D721Med (cell line): ENCODE measurements at places on chromosomes 5 and 9.

DNA sequence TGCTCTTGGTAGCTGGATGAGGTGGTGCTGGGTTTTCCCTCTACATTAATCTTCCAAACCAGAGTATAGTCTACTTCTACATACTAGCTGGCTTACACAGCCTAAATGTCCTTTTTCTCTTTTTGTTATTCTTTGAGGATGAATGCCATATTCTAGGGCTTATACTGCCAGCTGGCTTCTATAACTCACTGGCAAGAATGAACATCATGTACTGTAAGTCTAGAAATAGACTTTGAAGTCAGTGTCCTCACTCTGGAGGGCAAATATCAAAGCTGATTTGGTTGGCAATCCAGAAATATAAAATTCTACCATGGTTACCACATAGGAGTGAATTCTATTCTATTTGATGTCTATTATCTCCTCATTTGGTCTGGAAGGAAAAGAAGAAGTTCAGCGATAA lies 251.7 kb upstream of the TYRP1 start:
- no peak for DNase-seq

DNA sequence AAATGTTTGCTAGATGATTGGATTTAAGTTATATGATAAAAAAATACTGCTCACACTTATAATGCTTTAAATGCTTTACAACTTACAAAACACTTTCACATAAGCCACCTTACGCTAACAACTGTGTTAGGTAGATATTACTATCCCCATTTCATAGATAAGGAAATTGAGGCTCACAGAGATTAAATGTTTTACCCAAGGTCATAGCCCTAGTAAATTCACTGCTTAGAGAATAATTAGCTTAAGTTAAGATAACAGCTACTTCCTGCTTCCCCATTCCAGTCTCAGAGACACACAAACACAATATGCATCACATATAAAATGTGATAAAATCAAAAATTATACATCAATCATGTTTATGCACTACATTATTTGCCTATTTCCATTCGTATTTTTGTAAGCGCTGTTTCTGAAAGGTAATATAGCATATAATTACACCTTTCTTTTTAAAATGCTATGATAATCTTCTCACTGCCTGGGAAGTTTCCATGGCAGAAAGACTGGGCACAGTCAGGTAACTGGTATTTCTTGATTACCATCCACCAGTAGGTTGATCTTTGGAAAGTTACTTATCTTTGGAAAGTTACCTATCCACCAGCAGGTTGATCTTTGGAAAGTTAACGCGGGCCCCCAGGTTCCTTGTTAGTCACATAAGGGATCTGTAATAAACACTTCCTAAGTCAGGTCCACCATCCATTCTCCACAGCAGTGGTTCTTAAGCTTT lies 101.1 kb downstream of the NFIB start:
- DNase-seq: no peak

- DNase-seq: no peak
Observed at GRCh38 chr5:100780376-100780870, 122.7 kb downstream of the ST8SIA4 start.

- no peak for DNase-seq
Observed at GRCh38 chr5:14452685-14453454, 128.7 kb upstream of the OTULINL start.

GRCh38 chr9:94928691-94929368 lies 202.3 kb downstream of the AOPEP start:
- no peak for DNase-seq

GRCh38 chr5:76490960-76491359 lies 87.9 kb downstream of the IQGAP2 start:
- no peak for DNase-seq

- no peak for DNase-seq
Observed at GRCh38 chr5:108827131-108827530, 79.4 kb downstream of the FER start.

- no peak for DNase-seq
Observed at GRCh38 chr5:66144834-66145390, 812 bp downstream of the SREK1 start.

- DNase-seq: no peak
Observed at GRCh38 chr5:80193401-80193800, 62.4 kb downstream of the SERINC5 start.

DNA sequence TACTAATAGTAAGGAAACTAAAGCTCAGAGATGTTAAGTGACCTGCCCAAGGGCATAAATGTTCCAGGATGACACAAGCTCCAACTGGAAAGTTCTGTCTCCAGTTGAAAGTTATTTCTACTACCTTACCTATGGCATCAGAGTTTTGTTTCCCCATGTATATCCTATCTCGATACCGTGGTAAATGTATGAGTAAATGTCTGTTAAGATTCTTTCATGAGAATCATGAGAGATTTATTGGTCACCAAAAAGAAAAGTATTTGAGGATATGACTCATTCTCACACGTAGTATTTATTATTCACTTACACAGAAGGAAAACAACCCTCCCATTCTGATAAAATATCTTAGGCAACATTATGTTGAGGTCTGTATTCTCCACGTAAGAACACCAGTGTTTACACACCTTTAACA lies 11.1 kb upstream of the SHOC1 start:
- no peak for DNase-seq

DNA sequence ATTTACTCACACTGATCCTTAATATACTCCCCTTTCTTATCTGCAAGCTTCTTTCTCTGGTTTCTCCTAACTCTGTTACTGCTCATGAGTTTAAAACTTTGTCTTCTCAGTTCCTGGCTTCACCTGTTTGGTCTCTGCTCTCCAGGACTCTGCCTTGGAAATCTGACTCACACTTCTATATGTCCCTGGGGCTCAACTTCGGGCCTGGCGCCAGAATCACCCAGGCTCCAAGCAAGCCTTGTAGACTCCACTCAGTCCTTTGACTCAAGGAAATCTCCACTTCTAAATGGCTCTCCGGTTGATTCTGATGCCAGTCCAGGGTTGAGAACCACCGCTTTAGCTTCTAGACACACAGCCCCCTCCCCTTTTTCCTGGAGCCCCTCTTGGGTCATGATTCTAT lies 57.8 kb downstream of the TMC1 start:
- DNase-seq: no peak

DNA sequence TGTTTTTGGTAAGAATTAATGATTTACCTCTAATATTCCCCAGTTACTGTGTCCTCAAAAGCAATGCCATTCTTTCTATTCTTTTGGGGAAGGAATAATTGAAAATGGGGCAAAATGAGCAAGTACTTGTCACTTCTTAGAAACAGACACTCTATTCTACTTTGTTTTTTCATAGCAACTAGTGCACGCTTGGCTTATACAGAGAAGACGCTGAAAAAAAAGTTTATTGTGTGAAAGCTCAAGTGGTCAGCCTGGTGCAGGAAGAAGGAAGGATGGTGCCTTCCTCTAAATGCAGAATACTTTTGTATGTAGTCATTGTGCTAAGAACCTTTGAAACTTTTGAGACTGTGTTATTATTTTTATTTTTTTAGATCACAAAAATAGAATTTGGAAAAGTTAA lies 29.6 kb downstream of the ANKDD1B start:
- no peak for DNase-seq

DNA sequence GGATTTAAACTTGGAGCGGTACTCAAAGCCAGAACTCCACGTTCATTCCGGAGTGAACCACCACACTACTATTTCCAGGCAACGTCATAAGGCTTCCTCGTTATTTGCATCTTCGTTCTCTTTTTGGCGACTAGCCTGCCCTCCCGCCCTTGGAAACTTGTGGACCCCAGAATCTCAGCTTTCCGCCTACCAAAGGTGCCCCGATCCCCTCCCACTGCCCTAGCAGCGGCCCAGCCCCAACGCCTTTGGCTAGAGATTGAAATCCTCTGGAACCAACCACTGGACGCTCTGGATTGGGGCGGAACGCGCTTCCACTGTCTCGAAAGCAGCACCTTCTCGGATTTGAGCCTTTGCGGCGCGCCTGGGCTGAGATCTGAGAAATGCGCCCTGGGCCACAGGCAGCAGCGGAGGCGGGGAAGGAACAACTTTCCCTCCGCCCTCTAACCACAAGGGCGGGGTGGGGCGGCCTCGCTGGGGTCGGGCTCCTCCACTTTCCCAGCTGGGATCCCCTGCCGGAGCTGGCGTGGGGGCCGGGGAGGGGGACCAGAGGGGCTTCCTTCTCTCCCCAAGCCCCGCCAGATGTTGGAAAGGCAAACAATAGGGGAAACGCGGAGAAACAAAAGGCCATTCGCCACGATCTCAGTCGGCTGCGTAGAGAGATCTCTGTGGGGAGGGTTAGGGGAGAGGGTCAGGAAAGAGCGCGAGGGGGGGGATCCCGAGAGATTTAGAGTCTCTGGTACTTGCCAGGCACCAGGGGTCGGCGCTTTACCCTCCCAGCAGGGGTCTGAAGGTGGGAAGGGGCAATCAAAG lies 1.3 kb downstream of the MOB3B start:
- DNase-seq: no peak

DNA sequence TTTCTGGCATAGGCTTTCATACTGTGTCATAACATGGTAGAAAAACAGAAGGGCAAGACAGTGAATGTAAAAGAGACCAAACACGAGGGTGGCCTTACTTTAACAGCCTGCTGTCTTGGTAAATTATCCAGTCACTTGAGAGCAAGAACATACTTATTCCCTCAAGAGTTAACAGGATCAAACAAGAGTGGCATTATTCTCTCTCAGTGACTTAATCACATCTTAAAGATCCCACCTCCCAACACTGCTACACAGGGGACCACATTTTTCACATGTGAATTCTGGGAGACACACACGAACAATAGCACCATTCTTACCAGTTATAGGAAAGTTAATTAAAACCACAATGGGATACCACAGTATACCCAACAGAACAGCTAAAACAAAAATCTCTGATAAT lies 898.0 kb upstream of the C9orf72 start:
- DNase-seq: no peak

- no peak for DNase-seq
Observed at GRCh38 chr5:168883281-168883741, 304.1 kb upstream of the PANK3 start.

DNA sequence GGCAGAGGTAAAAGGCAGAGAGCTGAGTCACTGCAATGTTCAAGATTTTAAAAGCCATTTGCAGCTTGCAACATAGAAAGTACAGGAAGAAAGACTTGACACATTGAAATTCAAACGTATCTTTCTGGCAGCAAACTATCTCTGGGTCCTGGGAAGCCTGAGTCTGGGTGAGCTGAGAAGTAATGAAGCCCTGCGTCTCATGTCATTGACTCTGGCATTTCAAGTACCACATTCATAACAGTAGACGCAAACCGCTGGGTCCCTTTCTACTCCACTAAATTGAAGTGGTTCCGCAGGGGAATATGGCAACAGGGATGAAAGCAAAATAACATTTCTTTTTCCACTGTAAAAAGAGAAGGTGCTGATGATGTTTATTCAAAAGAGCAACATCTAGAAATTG lies 694.3 kb downstream of the BRINP1 start:
- DNase-seq: no peak

- no peak for DNase-seq
Observed at GRCh38 chr9:133109931-133110650, 10.9 kb downstream of the RALGDS start.

DNA sequence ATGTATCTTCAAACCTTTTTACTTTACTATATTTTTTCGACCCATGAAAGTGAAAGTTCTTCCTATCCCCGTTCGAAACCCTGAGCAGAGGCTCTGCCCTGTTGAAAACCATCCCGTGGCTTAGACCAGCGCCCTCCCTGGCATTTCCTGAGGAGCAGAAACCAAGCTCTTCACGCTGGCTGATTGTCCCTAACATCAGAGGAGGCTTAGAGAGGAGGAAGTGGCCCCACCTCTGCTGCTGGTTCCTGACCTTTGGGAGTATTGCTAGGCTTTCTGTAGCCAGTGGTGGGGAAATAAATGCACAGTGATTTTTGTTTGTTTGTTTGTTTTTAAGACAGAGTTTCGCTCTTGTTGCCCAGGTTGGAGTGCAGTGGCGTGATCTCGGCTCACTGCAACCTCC lies 4.2 kb upstream of the PTGES start:
- DNase-seq: no peak

DNA sequence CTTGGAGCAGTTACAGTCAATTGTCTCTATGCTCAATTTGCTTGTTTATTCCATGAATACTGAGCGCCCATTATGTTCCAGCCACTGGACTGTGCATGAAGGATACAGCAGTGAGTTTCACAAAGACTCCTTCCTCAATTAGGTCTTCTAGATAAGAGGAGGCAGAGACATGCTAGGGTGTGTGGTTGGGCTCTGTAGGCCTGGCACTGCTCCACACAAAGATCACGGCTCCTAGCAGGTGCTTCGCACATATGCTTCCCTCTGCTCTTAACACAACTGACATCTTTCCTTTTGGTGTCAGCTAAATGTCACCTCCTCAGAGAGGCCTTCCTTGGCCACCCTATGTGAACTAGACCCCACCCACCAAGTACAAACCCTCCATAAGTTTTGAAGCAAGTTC lies 10.9 kb downstream of the IL12B start:
- no peak for DNase-seq

GRCh38 chr5:4158750-4159447 lies 563.3 kb downstream of the IRX1 start:
- no peak for DNase-seq

DNA sequence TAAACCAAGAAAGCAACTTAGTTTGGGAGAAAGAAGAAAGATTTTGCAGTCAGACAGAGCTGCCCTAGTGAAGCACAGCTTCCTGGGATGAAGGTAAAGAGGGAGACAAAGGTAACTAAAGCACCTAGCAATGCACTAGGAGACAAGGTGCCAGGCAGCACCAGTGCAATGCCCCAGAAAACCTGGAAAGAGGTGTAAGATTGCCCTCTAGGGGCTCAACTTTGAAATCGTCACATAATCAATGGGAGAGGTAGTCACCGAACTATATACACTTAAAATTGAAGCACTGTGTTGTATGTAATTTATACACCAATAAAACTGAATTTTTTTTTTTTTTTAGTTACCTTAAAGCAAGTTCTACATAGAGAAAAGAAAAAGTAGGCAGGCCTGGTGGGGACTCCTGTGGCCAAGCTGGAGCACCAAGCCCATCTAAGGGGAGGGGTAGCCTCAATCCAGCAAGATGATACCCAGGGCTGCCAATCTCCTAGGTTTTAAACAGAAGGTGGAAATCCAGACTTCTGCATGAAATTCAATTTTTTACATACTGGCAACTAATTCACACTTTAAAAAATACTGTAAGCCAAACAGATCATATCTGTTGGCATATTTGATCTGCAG lies 48.2 kb downstream of the CDK5RAP2 start:
- DNase-seq: no peak
